ENCODE measurements at places on chromosomes 2 and 18.
A peak's percentile ranks its signal among the peaks of the same experiment; 100 is the strongest.

- DNase-seq = no peak
- H3K36me3 ChIP-seq = no peaks in the 10 kb centered on the region
- H3K4me3 ChIP-seq = no peak overlapping the region
- no peaks in the 10 kb centered on the region for H3K4me1 ChIP-seq
- H3K27ac ChIP-seq = no peak overlapping the region
These were observed 73.0 kb upstream of the NOSTRIN start for GRCh38 chr2:168729455-168729854.

DNA sequence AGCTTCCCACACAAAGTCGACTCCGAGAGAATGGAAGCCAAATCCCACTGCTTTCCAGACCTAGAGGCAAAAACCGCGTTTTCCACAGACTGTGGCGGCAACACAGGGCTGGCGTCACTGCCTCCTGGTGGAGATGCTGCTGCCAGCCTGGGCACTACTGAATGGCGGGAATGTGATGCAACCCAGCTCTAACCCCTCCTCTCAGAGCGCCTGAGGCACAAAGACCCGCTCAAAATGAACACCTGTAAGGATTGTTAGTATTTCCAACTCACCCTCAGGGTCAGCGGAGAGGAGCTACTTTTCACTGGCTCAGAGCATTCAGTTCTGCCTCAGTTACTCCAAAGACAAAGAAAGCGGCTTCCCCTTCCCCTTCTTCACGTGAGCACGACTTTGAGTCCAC, 548.0 kb upstream of the SALL3 start:
- no peak overlapping the region for H3K4me3 ChIP-seq
- no peak for DNase-seq
- H3K27ac ChIP-seq = no peak overlapping the region
- H3K36me3 ChIP-seq = no peaks in the 10 kb centered on the region

- H3K4me3 ChIP-seq = no peak overlapping the region
- H3K27me3 ChIP-seq = no peaks in the 10 kb centered on the region
- H3K27ac ChIP-seq = no peak overlapping the region
- H3K4me1 ChIP-seq = no peaks in the 10 kb centered on the region
- DNase-seq = no peak
These were observed 98.9 kb upstream of the CHRNA1 start for GRCh38 chr2:174863183-174863582.

GRCh38 chr2:10254373-10255188, 48.1 kb upstream of the HPCAL1 start:
- no peaks in the 10 kb centered on the region for H3K36me3 ChIP-seq
- no peaks in the 10 kb centered on the region for H3K27me3 ChIP-seq
- H3K4me1 ChIP-seq = no peaks in the 10 kb centered on the region
- no peak overlapping the region for H3K4me3 ChIP-seq

GRCh38 chr2:17672583-17673317, 80.9 kb downstream of the SMC6 start:
- no peaks in the 10 kb centered on the region for H3K4me1 ChIP-seq
- no peaks in the 10 kb centered on the region for H3K27me3 ChIP-seq
- no peak overlapping the region for H3K4me3 ChIP-seq
- DNase-seq = no peak
- no peak overlapping the region for H3K27ac ChIP-seq

- no peaks in the 10 kb centered on the region for H3K27me3 ChIP-seq
- no peak overlapping the region for H3K4me3 ChIP-seq
- peaks cover 43% of the 10 kb centered on the region for H3K4me1 ChIP-seq
These were observed 90.0 kb upstream of the PPP1CB start for GRCh38 chr2:28661589-28662001.

DNA sequence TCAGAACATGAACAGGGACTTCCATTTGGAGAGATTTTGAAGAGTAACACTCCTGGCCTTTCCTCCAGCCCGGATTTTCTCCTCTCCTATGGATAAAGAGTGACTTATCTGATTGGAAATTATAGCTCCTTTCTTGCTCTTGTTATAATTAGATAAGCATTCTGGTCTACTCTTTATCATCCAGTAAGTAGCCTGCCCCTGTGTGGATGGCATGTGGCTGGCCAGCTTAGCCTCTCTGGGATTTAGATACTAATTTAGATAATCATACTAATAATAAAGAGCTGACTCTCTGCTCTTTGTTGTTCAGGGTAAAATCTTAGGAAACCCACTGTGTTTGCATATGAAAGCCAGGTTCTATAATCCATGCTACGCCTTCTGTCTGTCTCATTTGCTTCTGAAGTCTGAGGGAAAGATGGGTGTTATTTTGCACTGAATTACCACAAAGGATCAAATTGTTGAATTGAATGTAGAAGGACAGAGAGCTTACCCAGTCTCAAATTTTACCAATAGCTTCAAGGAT, 438.8 kb downstream of the SPAG16 start:
- H3K27me3 ChIP-seq = no peaks in the 10 kb centered on the region
- H3K4me3 ChIP-seq = no peak overlapping the region
- no peaks in the 10 kb centered on the region for H3K36me3 ChIP-seq

DNA sequence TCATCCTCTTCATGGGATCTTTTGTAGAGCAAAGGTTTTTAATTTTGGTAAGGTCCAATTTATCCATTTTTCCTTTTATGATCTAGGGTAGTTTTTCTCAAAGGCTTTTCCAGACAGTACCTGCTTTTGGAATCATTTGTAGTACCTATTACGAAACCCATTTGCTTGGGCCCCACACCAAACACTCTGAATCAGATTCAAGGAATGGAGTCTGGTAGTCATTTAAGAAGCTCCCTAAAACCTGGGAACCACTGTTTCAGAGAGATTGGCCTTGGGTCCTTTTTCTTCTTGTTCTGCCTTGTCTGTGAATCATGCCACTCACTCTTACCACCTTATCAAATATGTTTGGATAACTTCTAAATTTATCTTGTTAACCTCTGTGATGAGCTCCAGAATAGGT, 40.3 kb downstream of the OSBPL6 start:
- no peaks in the 10 kb centered on the region for H3K36me3 ChIP-seq
- no peaks in the 10 kb centered on the region for H3K27me3 ChIP-seq
- no peak overlapping the region for H3K27ac ChIP-seq
- no peak for DNase-seq

GRCh38 chr2:159712929-159713420, 669 bp downstream of the MARCHF7 start:
- DNase-seq = no peak

- no peak for DNase-seq
- no peak overlapping the region for H3K4me3 ChIP-seq
- H3K4me1 ChIP-seq = peaks cover 51% of the 10 kb centered on the region
- H3K27ac ChIP-seq = no peak overlapping the region
- H3K27me3 ChIP-seq = no peaks in the 10 kb centered on the region
These were observed 63.2 kb downstream of the IRS1 start for GRCh38 chr2:226736382-226736781.

DNA sequence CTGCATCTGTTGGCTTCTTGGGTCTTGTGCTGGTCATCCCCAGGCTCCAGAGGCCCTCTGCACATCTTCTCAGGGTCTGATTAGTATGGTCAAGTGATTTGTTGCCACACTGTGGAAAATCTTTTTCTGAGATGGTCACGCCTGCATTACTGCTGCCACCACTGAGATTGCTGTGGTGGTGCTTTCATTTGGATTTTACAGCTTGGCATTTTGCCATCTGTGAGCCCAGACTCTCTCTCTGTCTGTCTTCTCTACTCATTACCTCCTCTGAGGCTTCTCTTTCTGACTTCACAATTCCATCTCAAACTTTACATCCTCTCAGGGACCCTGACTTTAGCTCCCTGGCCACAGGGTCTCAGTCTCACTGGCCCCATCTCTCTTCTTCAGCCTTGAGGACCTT, 154.6 kb downstream of the LRRTM1 start:
- H3K36me3 ChIP-seq = no peaks in the 10 kb centered on the region
- no peaks in the 10 kb centered on the region for H3K27me3 ChIP-seq
- no peak for DNase-seq
- no peak overlapping the region for H3K4me3 ChIP-seq

- DNase-seq = no peak
- H3K4me1 ChIP-seq = no peaks in the 10 kb centered on the region
- H3K27ac ChIP-seq = no peak overlapping the region
- H3K36me3 ChIP-seq = no peaks in the 10 kb centered on the region
- no peaks in the 10 kb centered on the region for H3K27me3 ChIP-seq
- no peak overlapping the region for H3K4me3 ChIP-seq
These were observed 45.1 kb downstream of the NTSR2 start for GRCh38 chr2:11624893-11625292.

DNA sequence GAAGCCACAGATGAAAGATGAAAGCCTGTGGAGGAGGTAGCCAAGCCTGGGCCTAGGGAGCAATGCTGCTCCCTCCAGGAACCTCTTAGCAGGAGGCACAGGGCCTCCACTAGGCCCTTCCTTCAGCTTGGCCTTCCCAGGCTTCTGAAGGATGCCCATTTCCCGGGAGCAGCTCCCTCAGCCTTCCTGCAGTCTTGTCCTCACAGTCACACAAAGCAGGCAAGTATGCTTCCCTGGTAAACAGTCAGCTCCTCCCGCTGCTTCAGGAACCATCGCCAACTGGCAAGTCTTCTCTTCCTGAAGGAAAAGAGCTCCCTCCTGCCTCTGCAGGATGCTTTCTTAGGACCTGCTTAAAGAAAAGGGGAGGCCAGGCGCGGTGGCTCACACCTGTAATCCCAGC, 53.2 kb downstream of the SMAD7 start:
- no peaks in the 10 kb centered on the region for H3K36me3 ChIP-seq
- peak; percentile 4 for DNase-seq
- no peak overlapping the region for H3K4me3 ChIP-seq

- H3K4me1 ChIP-seq = peaks cover 4% of the 10 kb centered on the region
- H3K27me3 ChIP-seq = peaks cover 26% of the 10 kb centered on the region
- DNase-seq = peak; percentile 67
- no peak overlapping the region for H3K27ac ChIP-seq
- no peak overlapping the region for H3K4me3 ChIP-seq
These were observed 5.8 kb upstream of the MEIS1 start for GRCh38 chr2:66428986-66429612.

DNA sequence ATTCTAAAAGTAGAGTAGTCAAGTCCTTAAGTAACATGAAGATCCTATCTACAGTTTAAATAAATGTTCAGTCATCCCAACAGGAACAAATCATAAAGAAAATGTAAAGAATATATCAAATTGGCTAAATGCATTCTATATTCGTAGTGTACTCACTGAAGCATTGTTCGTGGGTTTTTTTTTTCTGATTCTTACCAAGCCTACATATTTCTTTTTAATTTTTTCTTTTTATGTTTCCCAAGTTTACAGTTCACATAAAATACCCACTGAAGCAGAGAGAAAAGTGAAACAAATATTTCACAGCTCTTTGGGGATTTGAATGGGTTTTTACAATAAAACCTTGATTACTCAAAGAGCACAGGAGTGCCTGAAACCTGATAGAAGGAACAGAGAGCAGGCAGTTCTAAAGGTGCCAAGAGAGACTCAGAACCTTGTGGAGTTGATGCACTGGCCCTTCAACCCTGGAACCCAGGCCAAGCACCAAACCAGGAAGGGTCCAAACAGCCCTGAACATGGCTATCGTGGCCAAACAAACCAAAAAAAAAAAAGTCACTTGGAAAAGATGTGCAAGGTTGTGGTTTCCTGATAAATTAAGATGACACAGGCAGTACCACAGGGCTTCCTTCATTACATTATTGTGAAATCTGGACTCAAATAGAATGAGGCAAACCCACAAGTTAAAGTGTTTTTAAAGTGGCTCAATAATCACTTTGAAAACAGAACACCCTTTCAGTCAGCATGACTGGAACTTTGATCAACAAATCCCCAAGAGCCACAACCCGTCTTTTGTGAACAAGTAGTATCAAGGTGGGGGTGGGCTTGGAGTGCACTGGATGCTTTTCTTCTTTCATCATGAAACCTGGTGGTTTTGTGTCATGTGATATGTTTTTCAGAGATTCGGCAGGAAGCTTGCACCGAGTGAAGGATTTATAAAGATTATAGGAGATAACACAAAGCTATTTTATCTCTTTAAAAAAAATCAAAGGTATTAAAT, 245.0 kb upstream of the FN1 start:
- no peak overlapping the region for H3K4me3 ChIP-seq
- H3K27ac ChIP-seq = peak overlapping the region; percentile 75
- peaks cover 21% of the 10 kb centered on the region for H3K4me1 ChIP-seq
- H3K36me3 ChIP-seq = no peaks in the 10 kb centered on the region
- H3K27me3 ChIP-seq = no peaks in the 10 kb centered on the region

DNA sequence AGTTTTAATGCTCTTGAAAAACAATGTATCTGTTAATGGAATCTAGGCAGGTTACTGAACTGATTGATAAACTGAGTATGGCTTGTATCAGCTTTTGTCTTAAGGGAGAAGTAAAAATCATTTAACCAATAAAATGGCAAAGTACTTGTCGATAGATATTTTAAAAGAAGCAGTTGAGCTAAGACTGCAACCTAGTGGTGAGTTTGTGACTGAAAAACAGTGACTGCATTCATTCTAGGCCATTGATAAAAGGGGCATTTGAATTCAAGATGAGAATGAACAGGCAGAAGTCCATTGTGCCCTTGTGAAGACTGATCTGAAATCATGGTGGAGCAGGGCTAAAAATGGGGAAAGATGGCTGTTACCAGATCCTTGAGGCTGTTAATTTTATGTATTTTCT, 59.4 kb upstream of the MSTN start:
- no peaks in the 10 kb centered on the region for H3K27me3 ChIP-seq
- no peaks in the 10 kb centered on the region for H3K4me1 ChIP-seq
- no peak overlapping the region for H3K4me3 ChIP-seq
- DNase-seq = no peak
- no peaks in the 10 kb centered on the region for H3K36me3 ChIP-seq

DNA sequence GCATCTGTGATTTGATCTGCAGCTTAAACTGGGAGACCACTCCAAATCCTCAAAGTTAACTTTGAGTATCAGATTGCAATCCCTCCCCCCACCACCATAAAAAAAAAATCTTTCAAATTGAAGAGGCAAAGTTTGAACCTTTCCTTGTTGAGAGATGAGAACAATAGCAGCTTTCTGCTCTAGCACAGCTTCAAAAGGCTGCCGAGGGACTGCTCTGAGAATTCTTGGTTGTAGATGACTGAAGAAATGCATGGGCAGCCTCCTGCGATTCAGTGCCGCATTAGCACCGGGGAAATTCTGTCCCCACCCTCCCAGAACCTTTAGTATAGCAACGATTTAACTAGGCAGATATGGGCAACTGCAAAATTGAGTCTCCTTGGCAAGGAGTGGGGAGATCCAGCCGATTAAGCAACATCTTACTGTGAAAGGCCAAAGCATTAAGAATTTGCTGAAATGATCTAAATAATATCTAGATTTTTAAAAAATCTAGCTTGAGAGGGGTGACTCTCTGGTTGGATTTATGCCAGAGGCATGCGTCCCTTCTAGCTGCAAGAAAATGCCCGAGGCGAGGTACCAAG, 3.9 kb upstream of the SP5 start:
- H3K27me3 ChIP-seq = peaks cover 68% of the 10 kb centered on the region
- no peak overlapping the region for H3K4me3 ChIP-seq
- H3K4me1 ChIP-seq = peaks cover 21% of the 10 kb centered on the region
- no peak for DNase-seq

GRCh38 chr2:224555823-224556366, 29.3 kb downstream of the CUL3 start:
- no peaks in the 10 kb centered on the region for H3K4me1 ChIP-seq
- no peaks in the 10 kb centered on the region for H3K36me3 ChIP-seq
- H3K4me3 ChIP-seq = no peak overlapping the region
- no peaks in the 10 kb centered on the region for H3K27me3 ChIP-seq

GRCh38 chr2:239358062-239358754, 42.6 kb downstream of the HDAC4 start:
- peaks cover 12% of the 10 kb centered on the region for H3K4me1 ChIP-seq
- no peaks in the 10 kb centered on the region for H3K36me3 ChIP-seq
- DNase-seq = no peak
- no peak overlapping the region for H3K27ac ChIP-seq
